ENCODE measurements at places on chromosomes 2 and 18.
A peak's percentile ranks its signal among the peaks of the same experiment; 100 is the strongest.

- peak; percentile 49 for DNase-seq
Observed at GRCh38 chr18:51561821-51562220, 364.3 kb upstream of the MEX3C start.

DNA sequence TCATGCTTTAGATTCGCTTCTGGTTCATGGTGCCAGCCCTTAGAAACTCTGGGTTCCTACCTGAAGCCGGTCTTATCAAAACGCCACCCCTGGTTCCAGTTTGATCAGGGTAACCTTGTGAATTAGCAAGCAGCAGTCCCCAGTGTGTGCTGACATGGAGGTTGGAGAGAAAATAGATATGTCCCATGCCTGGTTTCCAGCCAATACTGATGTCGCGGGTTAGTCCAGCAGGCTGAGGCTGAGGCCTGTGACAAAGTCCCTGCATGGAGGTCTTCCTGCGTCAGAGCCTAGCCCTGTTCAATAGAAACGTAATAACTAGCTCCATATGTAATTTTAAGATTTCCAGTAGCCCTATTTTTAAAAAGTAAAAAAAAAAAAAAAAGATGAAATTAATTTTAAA, 28.2 kb downstream of the LPIN1 start:
- DNase-seq = no peak

DNA sequence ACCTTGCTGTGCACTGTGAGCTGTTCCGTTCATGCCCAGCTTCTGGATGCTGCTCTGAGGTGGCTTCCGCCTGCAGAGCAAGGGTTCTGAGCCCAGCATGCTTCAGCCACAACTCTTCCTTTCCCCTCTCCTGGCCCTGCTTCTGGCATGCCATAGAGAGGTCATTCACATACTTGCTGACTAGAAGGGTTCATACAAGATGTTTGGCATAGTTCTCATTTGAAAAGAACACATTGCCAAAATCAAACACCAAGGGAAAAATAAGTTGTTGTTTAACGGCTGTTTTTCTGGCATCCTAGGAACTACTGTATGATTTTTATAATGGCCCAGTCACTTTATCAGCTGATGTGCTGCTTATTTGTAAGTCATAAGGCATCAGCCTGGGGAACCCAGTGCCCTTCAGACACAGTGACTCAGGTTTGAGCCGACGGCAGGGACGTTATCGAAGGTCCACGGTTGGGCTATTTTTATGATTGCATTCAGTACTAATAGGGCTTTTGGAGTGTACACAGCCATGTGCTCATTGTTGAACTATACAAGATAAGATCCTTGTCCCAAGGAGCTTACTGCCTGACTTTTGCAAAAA, 53.9 kb upstream of the CTAGE1 start:
- no peak for DNase-seq

GRCh38 chr2:85668857-85669142, 801 bp upstream of the SFTPB start:
- no peak for DNase-seq

DNA sequence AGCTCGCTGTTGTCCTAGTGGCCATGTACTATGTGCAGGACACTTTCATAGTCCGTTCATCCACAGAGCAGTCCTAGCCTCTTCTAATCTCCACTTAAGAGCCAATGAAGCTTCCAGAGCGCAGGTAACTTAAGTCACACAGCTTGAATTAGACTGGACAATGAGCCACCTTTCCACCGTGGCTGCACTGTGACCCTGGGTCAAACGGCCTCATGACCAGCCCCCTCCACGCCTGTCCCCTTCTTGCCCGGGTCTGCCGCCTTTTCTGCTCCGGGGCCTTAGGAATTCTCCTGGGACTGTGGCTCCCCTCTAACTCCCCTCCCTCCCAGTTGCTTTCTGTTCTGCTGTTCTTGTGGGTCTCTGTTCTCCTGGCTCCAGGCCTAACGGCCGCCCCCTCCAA, 8.4 kb upstream of the PRKCE start:
- DNase-seq = peak; percentile 23

- DNase-seq = no peak
Observed at GRCh38 chr2:224869601-224870233, 153.6 kb upstream of the CCDC195 start.

Measured in kidney (tissue), 22 donors.